ENCODE measurements at places on chromosomes 6 and 20. TPM values are rescaled to one million over a fixed set of nuclear protein-coding genes. Genes with fewer than 3 reads are reported as not detected.

- peak; percentile 68 for DNase-seq
Measured at GRCh38 chr6:7087491-7087979, 20.2 kb upstream of the RREB1 start.

DNA sequence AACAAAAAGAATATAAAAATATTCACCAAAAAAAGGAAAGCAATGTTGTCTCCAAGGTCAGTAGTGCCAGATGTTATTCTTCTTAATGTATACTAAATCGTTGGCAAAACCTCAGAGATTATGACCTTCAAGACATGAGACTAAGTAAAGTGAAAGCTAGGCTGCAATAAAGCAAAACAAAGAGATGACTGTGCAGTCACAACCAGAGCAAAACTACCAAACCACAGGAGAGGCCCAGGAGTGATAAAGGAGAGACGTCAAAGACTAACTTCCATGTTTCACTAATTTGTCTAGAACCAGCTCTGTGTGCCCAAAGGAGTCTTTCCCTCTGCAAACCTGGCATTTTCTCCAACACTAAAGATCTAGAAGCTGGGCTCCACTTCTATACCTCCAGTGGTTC is 155.9 kb upstream of the POU3F2 start:
- no peak for DNase-seq

DNA sequence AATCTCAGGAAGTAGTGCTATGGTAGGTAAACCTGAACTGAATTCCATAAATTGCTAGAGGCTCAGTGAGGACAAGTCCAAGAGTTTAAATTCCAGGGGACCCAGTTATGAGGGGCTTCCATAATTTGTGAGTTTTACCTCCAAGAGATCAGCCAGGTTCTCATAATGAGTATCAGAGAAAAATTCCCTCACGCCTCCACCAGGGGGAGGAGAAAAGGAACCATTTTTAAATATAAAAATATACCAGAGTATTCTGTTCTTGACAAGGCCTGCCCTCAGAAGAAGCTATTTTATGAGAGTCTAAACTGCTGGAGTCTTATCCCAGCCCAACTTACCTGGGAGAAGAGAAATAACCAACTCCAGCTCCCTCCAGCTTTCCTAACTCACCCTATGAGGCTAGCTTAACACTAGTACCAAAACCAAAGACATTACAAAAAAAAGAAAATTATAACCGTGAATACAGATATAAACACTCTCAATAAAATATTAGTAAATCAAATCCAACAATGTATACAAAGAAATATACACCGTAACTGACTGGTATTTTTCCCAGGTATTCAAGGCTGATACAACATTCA is 158.7 kb downstream of the TFAP2A start:
- DNase-seq = no peak

DNA sequence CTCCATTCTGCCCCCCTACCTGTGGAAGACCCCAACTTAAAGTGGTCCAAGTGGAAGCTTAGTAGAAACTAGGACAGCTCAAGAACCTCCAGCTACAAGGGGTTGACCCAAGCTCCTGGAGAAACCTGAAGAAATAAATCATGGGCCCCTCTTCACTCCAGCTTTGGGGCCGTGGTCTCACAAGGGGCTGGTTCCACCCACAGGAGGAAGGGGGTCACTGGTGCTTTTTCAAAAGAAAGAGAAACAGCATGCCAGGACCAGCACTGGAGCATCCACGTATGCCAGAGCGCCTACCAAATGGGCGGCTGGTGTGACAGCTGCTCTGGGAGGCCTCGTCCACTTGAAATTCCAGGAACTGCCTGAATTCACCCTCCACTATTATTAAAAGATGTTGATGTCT is 14.4 kb upstream of the ANKRD60 start:
- no peak for DNase-seq

DNA sequence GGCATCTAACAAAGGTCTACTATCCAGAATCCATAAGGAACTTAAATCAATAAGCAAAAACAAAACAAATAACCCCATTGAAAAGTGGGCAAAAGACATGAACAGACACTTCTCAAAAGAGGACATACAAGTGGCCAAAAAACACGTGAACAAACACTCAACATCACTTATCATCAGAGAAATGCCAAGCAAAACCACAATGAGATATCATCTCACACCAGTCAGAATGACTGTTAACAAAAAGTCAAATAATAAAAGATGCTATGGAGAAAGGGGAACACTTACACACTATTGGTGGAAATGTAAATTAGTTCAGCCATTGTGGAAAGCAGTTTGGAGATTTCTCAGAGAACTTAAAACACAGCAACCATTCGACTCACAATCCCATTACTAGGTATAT is 19.4 kb upstream of the VNN1 start:
- DNase-seq = no peak

GRCh38 chr20:38985603-38986170 is 23.5 kb downstream of the DHX35 start:
- no peak for DNase-seq

The PDSS2 gene
- total RNA-seq = 10.4 TPM

The C20orf144 gene
- 0.26 TPM for total RNA-seq

The CCN6 gene
- total RNA-seq = not detected

The OR2B6 gene
- not detected for total RNA-seq

The PRL gene
- not detected for total RNA-seq

All from activated CD4-positive, alpha-beta memory T cell treated with anti-CD3 and anti-CD28 coated beads for 36 hours (primary cell).